Stimulated activated CD8-positive, alpha-beta memory T cell treated with anti-CD3 and anti-CD28 coated beads, Interleukin-7, amount 100 ng/mL, for 1 hour (primary cell): ENCODE measurements at places on chromosomes 7 and 10.

DNA sequence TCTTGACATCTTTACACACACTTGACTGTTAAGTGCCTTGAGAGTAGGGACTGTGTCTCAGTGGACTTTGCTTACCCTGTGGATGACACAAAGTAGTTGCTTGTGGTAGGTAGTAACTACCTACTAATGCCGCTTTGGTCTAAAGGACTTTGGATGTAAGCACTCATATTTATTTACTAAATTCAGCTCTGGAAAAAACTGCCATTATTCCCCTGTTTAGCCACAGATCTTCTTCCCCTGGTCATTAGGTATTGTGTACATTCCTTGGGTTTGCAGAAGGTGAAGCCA lies 2.8 kb upstream of the VDAC2 start:
- no peak for DNase-seq

DNA sequence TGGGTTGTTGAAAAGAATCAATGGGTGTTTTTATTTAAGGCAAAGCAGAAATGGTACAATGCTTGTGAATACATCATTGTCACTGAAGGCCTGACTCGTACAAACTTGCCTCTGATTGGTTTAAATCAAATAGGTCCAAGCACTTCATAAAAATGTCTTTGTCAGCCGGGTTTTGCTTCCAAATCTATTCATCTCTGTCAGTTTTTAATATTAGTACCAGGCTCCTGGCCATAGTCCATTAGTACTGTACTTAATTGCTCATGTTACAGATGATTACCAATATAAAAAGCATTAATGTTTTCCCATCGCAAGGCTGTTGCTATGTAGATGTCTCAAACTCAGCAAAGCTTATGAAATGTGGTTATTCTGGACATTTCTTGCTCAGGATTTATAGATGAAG lies 171.9 kb downstream of the ARID5B start:
- DNase-seq, result no peak

- no peak for DNase-seq
Observed at GRCh38 chr7:76151932-76152331, 49.8 kb upstream of the SRRM3 start.

GRCh38 chr7:121192834-121193233 lies 136.0 kb upstream of the WNT16 start:
- DNase-seq, result no peak

DNA sequence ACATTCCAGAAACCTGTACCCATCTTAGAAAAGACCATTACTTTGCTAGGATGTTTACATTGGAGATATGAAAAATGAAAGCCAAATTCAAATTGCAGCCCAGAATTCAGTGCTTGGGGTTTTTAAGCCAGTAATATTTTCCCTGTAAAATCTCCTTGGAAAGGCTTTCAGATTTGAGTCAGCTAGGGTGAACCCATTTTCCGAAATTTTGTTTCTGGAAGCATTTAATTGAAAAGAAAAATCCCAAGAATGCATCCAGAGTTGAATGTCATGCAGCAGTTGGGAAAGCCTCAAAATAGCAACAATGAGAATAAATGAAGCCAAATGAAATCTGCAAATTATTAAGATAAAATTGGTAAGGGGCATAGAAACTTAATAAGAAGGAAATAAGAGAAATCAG lies 106.4 kb downstream of the BMPER start:
- DNase-seq, result no peak

DNA sequence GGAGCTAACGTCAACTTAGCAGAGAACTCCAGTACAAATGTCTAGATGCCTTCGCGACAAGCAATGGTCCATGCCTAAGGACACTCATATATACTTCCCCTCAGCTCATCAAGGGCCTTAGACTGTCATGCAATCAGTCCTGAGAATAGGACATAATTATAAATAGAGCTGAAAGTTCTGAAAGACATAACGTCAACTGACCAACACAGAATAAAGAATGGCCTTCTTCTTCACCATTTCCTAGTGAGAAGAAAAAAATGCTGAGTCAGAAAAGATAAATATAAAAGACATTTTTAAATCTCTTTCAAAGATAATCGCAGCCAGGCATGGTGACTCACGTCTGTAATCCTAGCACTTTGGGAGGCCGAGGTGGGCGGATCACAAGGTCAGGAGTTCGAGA lies 83.2 kb downstream of the ARMH3 start:
- no peak for DNase-seq

- DNase-seq, result no peak
Observed at GRCh38 chr10:80165173-80165572, 32.6 kb downstream of the PLAC9 start.

DNA sequence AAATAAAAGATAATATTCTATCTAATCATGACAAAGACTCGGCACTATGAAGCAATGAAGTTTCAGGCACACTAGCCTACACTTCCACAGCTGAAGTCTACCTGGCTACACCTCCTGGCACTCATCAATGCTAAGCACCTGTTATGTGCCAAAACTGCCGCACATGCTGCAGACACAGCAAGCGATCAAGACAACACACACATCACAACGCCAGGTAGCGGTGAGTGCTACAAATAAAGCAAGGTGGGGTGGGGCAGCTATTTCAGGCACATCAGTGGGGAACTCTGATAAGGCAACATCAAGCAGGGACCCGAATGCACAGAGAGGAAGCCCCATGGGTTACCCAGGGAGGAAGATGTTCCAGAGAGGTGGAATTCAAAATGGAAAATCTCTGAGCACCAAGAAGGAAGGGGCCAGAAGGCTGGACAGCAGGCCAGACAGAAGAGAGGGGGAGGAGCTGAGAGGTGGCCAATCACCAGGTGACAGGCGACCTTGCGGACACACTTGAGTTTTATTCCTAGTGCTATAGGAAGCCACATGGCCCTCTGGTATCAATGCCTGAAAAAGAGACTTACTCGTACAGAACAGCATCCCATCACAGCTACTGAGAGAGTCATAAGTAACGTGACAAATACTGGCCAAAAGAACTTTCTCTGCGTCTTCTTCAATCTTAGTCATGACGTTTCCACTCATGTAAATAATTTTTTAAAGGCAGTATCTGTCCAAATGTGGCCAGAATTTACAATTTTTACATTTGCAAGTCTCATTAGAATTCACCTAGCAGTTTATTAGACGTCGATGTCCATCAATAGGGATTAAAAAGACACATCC lies 8.0 kb downstream of the PSAP start:
- no peak for DNase-seq

GRCh38 chr10:125243532-125244253 lies 83.3 kb upstream of the CTBP2 start:
- DNase-seq, result no peak

DNA sequence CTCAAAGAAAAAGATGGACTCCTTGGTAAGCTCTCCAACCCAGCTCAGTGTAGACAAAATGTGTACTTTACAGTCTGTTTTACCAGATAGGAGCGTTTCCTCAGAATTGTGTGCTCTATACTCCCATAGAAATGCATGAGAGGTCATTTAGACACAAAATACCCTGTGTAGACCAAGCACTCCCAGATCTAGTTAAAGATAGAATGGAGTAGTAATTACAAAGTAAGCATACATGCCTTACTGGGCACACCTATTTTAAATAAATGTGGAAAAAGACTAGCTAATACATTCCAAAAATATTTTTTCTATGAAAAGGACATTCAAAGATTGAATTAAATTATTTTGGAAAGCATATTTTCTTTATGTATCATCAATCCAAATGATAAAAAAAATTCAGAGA lies 271.9 kb upstream of the DGKB start:
- DNase-seq, result no peak

DNA sequence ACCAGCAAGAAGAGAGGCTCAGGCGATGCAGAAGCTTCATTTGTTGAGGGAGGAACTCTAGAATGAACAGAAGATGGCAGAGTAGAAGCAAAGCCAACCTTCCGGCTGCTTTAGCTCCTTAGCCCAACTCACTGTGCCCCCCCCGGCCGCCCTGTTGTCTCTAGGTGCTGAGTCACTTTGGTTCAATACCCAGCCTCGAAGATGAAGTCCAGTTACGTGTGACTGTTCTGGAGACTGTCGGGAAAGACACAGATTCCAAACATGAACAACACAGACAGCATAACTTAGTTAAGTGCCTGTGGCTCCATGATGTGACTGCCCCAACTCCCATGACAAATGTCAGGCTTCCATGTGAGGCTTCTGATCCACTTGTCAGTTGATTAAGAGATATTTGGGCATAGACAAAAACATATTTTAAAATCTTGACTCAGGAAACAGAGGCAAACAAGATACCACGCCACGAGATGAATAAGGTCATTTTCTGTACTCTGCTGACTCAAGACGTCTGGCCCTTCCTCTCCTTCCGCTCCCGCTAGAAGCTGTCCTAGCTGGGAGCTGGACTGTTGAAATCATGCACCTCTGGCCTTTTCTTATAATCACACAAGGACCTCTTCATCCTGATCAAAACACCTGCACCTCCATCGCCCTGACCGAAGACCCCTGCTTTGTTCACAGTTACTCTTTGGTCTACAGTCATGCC lies 199.3 kb downstream of the FRMD4A start:
- no peak for DNase-seq

GRCh38 chr7:112137141-112138101 lies 68.8 kb downstream of the DOCK4 start:
- DNase-seq, result no peak

- DNase-seq, result no peak
Observed at GRCh38 chr7:25922296-25922695, 229.7 kb upstream of the NFE2L3 start.

GRCh38 chr10:67200913-67201564 lies 275.2 kb downstream of the LRRTM3 start:
- DNase-seq, result no peak

DNA sequence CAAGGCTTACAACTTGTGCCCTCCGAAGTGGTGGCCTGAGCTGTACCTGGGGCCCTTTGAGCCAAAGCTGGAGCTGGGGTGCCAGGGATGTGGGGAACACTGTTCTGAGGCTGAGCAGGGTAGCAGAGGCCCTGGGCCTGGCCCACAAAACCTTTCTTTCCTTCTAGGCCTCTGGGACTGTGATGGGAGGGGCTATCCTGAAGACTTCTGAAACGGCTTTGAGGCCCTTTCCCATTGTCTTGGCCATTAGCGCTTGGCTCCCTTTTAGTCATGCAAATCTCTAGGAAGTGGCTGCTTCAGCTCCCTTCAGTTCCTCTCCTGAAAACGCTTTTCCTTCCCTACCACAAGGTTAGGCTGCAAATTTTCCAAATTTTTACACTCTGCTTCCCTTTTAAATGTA lies 16.8 kb upstream of the CRYGN start:
- DNase-seq, result no peak

GRCh38 chr7:15602236-15602635 lies 40.4 kb upstream of the AGMO start:
- no peak for DNase-seq

GRCh38 chr7:5679813-5680473 lies 101.5 kb downstream of the RNF216 start:
- no peak for DNase-seq

DNA sequence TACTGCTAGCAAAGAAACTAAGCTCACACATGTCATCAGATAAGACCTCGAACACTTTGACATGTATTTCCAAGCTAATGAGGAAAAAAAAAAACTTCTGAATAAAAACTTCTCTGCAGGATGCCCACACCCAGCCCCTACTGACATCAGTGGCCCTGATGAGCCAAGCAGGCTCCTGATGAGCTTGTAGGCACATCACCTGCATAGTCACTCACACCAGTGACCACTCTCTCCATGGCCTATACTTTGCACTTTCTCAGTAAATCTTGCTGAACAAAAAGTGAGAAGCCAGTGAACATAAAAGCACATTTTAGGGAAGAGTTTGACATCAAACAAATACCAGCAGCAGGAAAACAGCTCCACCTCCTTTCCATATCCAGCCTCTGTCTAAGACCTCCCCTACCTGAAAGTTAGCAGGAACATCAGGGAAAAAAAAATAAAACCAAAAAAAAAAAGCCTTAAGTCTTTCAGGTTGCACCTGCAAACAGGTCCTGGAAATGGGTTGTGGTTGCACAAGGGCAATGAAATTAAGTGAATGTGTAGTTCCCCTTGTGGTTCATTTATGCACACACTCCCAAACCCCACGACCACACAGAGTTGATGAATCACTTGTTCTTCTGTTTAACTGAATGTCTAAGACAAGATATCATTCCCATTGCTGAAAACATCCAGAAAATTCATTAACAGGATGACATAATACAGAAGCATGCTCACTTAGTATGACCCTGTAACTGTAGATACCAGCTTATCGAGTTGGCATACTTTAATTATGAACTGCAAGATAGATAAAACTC lies 205.2 kb upstream of the PDE1C start:
- no peak for DNase-seq

GRCh38 chr10:102770792-102771191 lies 27.0 kb downstream of the WBP1L start:
- DNase-seq, result no peak

- no peak for DNase-seq
Observed at GRCh38 chr10:98258683-98259454, 9.1 kb downstream of the LOXL4 start.

GRCh38 chr10:53022611-53023088 lies 250.1 kb upstream of the MBL2 start:
- DNase-seq, result no peak

DNA sequence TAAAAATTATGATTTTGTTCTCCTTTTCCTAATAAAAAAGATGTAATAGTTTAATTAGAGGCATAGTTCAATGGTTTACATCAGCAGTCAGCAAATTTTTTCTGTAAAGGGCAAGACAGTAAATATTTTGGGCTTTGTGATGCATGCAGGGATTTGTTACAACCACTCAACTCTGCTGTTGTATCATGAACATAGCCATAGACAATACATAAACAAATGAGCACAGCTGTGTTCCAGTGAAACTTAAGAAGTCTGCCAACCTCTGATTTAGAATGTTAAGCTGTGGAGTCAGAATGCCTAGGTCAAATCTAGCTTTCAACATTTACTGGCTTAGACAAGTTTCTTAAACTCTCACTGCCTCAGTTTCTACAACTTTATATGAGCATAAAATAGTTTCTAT lies 31.6 kb downstream of the ASZ1 start:
- no peak for DNase-seq

DNA sequence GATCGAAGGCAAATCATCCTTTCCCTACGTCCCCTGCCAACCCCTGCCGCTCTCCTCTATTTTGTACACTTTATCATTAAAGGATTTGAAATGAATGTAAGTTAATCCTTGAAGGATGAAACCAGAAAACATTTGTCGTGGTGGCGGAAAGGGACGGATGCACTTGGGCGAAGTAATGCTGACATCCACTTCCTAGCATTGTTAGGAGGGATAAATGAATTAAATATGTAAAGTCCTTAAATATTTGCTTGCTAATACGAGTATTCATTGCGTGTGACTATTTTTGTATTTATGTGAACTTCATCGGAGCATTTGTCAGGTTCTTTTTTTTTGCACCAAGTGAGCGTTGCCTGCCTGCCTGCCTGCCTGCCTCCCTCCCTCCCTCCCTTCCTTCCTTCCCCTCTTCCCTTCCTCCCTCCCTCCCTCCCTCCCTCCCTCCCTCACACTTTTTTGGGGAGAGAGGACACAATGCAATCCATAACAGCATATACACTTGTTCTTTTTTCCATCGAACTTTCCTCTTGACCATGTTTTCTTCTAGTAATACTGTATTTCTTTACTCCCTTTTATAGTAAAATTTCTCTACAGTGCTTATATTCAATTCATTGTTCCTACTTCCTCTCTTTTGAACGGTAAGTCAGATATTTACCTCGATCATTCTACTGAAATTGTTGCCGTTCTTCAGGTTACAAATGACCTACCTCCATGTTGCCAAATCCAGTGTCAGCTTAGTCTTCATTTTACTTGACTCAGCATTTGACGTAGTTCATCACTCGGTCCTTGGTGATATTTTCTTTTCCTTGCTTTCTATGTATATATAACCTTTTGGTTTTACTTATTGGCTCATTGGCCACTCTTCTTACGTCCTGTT lies 831 bp downstream of the CCDC7 start:
- no peak for DNase-seq
